ENCODE measurements at places on chromosomes 5 and 9.

DNA sequence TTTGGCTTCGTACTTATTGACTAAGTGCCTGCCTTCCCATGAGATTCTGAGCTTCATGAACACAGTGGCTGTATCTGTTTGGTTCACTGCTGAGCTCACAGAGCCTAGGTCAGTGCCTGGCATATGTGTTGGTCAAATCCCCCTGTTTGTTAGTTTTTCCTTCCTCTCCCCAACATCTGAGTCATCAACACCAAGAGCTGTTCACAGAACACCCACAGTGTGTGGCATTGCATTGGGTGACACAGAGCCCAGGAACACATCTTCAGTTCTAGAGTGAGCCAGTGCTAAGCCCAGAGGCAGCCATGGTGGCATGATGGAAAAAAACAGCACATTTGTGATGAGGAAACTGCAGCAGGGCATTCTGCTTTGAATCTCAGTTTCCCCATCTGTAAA lies 294.6 kb downstream of the SEC61B start:
- DNase-seq: no peak

GRCh38 chr9:81753436-81753835 lies 64.1 kb upstream of the TLE1 start:
- no peak for DNase-seq

DNA sequence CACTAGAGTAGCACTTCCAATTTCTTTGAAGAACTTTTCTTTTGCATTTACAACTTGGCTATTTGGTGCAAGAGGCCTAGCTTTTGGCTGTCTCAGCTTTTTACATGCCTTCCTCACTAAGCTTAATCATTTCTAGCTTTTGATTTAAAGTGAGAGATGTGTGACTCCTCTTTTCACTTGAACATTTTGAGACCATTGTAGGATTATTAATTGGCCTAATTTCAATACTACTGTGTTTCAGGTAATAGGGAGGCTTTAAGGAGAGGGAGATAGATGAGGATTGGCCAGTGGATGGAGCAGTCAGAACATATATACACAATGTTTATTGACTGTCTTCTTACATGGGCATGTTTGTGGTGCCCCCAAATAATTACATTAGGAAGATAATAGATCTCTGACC lies 161.7 kb downstream of the GNA14 start:
- no peak for DNase-seq

- no peak for DNase-seq
These were observed 1.4 kb upstream of the CEL start for GRCh38 chr9:133060417-133060841.

- DNase-seq: no peak
These were observed 25.7 kb downstream of the FRMPD1 start for GRCh38 chr9:37676411-37676830.

GRCh38 chr5:39102684-39103155 lies 28.5 kb upstream of the RICTOR start:
- no peak for DNase-seq

- DNase-seq: no peak
These were observed 165.5 kb downstream of the RORB start for GRCh38 chr9:74662674-74663073.

- DNase-seq: no peak
These were observed 189.6 kb downstream of the DOCK8 start for GRCh38 chr9:404234-404633.

GRCh38 chr9:76687861-76688391 lies 76.3 kb upstream of the PCA3 start:
- DNase-seq: no peak

DNA sequence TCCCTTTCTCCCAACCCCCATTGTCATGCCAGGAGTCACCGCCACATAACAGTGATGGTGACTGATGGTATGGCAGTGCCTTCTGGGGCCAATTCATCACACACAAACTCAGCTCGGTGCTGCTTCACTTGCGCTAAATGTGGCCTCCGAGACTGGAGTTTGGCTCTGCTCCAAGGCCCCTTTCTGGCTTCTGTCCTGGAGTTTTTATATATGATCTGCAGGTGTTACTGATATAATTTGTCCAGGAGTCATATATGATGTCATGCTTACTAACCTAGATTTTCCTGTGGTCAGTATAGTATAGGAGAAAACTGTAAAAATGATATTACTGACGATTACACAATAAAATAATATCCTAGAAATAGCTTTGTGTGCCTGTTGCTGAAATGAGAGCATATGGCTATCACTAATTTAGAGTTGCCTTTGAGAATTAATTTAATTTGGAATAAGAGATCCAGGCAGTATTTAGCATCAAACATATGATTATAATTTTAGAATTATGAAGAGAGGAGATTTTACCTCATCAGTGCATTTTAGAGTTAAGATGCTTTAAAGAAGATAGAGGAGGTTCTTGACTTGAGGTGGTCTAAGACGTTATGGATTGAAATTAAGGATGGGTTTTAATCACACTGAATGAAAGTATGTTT lies 334.1 kb upstream of the CD180 start:
- DNase-seq: no peak

DNA sequence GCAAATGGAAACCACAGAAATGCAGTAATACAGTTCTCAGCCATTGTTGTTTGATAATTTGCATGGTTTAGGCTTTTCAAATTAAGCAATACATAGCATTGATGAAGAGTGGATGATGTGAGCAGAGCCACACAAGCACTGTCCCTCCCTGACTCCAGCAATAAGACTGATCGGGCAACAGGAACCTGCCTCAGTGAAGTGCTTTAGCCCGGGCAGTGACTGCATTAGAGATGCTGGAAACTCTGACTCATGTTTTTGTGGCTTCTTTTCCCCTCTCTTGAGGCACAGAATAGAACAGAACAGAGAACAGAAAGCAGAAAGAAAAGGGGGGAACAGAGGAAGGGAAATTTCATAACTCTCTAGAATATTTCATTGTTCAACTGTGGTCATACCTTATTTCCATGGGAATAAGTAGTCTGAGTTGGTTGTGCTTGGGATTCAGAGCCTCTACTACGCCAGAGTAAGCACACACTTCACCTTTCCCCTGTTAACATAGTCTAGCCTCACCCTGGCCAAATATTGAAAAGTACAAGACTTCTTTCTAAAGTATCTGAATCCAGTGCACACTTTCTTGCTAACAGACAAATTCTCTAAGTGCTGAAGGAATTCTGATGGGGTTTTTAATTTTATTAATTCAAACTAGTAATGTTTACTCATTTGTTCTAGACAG lies 164.8 kb upstream of the VCAN start:
- DNase-seq: no peak

DNA sequence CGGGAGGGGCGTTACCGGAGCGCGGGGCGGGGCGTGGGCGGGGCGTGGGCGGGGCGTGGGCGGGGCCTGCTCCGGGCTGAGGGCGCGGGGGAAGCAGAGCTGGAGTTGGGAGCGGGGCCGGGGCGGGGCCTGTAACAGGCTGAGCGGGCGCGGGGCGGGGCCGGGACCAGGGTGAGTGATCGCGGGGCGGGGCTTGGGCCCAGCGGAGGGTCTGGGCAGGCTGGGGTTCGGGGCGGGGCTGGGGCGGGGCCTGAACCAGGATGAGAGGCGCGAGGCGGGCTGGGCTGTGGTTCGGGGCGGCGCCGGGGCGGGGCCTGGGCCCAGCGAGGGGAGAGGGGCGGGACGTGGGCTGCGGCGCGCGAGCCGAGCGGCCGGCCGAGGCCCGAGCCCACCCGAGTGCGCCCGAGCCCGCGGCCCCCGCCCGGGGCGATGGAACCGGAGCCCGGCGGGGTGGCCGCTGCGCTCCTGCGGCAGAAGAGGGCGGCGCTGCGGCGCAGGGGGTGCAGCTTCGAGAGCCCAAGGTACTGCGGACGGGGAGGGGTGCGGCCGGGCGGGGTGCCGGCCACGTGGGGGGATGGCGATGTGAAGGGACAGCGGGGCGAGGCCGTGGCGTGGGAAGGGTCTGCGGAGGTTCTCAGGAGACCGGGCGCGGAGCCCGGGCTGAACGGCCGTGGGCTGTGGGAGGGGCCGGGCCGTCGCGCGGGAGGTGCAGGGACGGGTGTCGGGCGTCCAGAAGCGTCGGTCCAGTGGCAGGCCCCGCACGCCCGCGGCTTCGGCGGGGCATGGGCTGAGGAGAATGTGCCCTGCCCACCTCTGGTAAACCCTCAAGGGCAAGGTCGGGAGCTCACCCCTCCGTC lies 39.5 kb upstream of the GARNL3 start:
- DNase-seq: peak; percentile 81

DNA sequence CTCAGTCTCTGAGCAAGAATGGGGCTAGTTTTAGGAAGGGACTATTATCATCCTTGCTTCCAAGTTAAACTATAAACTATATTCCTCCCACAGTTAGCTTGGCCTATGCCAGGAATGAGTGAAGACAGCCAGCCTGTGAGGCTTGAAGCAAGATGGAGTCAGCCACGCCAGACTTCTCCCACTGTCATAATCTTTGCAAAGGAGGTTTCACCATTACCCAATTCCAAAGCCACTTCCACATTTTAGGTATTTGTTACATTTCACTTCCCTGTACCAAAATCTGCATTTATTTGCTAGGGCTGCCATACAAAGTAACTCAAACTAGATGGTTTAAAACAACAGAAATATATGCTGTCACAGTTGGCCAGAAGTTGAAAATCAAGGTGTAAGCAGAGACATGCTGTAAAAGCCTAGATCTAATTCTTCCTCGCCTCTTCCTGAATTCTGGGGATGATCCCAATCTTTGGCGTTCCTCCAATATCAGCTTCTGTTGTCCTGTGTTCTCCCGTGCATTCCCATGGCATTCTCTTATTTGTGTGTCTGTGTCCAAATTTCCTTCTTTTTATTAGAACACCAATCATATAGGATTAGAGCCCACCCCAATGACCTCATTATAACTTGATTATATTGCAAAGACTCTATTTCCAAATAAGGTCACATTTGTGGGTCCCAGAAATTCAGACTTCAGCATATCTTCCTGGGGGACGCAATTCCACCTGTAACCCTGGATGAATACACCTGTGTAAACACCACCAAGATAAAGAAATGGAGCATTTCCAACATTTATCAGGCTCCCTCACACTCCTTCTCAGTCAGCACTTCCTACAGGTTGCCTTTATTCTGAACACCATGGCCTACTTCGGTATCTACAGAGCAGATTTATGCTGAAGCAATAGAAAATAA lies 126.8 kb downstream of the GCNT1 start:
- DNase-seq: no peak

DNA sequence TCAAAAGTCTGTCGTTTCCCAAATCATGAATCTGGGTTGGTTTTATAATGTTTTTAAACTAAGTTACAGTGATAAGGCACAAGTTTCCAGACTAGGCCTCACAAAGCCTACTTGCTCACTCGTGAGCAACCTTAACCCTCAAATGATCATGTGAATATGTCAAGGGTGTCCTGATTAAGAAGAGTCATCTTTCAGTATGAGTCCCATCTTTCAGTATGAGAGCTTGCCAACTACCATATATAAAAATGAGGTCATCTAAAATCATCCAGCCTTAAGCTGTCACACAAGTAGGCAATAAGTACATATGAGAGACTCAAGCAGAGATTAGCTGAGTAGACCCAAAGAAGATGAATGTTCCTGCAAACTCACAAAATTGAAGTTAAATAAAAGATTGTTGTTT lies 668.4 kb upstream of the FAM174A start:
- DNase-seq: no peak

DNA sequence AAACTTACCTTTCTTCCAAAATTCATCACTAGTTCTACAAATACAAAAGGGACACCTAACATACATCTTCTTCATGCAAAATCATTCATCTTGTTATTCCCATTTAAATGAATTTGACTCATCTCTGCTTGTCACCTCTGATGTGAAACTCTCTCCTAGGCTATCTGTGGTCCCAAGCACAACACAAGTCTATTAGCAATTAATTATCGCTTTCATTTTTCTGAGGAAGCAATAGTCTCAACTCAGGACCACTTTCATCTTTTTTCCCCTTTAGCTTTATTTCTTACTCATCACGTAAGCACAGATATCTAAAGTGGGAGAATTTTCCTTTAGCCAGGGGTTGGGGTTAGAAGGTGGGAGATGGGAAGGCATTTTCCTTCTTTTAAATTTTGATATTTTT lies 131.9 kb downstream of the ST8SIA4 start:
- no peak for DNase-seq

GRCh38 chr5:177557041-177557647 lies 2.8 kb upstream of the FAM193B start:
- no peak for DNase-seq

DNA sequence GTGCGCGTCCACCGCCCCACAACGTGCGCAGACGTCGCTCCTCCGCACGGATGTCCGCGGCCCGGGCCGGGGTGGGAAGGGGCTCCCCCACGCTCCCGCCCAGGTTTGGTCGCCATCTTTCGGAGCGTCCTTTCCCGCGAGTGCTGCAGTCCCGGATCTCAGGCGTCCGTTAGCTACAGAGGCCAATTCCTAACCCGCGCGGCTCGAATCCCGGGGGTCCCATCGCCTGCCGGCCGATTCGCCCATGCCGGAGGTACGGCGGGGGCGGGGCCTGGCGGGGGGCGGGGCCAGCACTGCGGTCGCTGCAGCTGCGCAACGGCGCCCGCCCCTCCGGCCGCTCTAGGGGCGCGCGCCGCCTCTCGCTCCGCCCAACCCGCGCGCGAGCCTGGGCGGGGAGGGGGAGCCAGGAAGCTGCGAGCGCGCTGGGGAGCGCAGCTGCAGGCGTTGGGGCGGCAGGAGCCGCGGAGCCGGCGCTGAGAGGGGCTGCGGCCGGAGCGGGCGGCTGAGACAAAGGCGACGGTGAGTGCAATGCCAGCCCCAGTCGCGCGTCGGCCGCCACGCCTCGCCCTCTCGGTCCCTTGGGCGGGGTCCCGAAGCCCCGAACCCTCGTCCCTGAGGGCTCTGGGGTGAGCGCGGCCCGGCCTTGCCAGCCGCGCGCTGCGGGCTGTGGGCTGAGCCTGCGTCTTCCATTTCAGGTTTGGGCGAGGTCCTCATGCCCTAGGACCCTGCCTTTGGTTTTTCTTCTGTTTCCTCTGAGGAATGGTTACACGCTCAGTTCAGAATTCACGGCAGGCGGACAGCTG lies at the start of gene CDC42SE2:
TSS of gene CDC42SE2 (plus strand) at position 406 of the 803 bp plus-strand sequence. CDS start 95,441 bp downstream, outside the sequence.
- DNase-seq: peak; percentile 68

DNA sequence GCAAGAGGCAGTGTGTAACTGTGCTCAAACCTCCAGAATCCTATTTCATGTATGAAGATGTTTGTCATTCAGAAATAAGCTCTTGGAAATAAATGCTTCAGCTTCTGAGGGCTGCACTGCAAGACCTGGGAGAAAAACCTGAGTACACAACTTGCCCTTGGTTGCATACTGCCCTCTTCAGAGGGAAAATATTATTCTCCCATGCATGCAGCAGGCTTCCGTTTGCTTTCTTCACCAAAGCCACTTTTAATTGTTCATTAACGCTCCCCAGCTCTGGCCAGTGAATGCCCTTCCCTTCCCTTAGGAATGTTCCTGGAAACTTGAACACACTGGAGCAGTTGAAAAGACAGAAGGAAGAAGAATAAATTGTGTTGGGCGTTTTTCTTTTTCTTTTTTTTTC lies 2.5 kb upstream of the WHRN start:
- DNase-seq: no peak

GRCh38 chr5:58793888-58794657 lies 211.2 kb downstream of the RAB3C start:
- no peak for DNase-seq

DNA sequence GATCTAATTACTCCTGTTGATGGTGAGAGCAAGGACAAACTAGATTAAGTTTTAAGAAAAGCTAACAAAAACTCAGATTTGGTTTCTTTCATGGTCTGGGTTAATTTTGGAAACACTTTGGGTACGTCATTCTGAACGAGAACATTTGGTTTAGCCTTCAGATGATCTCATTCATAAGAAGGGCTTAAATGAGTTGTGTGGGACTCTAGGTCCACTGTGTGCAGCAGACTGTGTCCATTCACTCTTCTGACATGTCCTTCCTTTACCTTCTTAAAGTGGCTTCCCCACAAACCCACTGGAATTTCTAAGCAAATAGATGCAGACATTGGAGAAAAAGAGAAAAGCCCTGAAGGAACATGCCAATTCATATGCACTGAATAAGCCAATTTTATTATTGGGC lies 96.8 kb downstream of the FBXO4 start:
- no peak for DNase-seq

Data from stimulated activated CD8-positive, alpha-beta memory T cell treated with anti-CD3 and anti-CD28 coated beads, Interleukin-12 subunit alpha, Interleukin-12 subunit beta, amount 100 ng/mL, for 1 hour (primary cell).